Ovary (tissue), 10 donors: ENCODE measurements at places on chromosomes 2 and 18. TPM values are rescaled to one million over a fixed set of nuclear protein-coding genes. Genes with fewer than 3 reads are reported as not detected.

RTP5 gene
- total RNA-seq, result not detected

DNA sequence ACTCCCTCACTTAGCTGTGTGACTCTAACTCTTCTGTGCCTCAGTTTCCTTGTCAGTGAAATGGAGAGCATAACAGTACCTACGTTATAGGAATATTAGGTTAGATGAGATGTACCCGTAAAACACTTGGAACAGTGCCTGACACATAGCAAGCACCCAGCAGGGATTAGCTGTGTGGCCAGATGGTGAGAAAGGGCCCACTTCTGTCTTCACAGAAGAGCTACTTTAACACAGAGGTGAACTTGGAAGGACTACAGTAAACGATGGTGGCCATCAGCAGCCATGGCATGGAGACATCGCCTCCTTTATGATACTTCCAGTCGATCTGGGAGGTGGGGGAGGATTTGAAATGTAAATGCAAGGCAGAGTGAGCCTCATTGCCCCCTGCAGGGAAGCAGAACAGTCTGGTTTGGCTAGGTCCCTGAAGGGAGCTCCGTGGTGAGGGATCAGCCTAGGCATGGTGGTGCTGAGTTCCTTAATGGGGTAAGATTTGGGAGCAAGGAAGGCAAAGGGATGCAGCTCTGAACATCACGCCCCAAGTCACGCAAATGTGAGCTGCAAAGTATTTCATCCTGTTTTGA, 101.7 kb upstream of the ALPP start:
- H3K4me3 ChIP-seq, result no peak overlapping the region
- H3K27me3 ChIP-seq, result no peaks in the 10 kb centered on the region
- H3K4me1 ChIP-seq, result no peaks in the 10 kb centered on the region
- no peaks in the 10 kb centered on the region for H3K36me3 ChIP-seq
- DNase-seq, result no peak

LONRF2 gene
- 29.5 TPM for total RNA-seq

- no peak overlapping the region for H3K4me3 ChIP-seq
- no peak overlapping the region for H3K27ac ChIP-seq
- H3K27me3 ChIP-seq, result no peaks in the 10 kb centered on the region
- H3K36me3 ChIP-seq, result no peaks in the 10 kb centered on the region
- H3K4me1 ChIP-seq, result no peaks in the 10 kb centered on the region
Measured at GRCh38 chr2:39696101-39696553, 30.4 kb downstream of the TMEM178A start.

- H3K36me3 ChIP-seq, result no peaks in the 10 kb centered on the region
- no peak for DNase-seq
- H3K4me1 ChIP-seq, result no peaks in the 10 kb centered on the region
- no peaks in the 10 kb centered on the region for H3K27me3 ChIP-seq
Measured at GRCh38 chr2:127421871-127422558, 3.8 kb downstream of the PROC start.

DNA sequence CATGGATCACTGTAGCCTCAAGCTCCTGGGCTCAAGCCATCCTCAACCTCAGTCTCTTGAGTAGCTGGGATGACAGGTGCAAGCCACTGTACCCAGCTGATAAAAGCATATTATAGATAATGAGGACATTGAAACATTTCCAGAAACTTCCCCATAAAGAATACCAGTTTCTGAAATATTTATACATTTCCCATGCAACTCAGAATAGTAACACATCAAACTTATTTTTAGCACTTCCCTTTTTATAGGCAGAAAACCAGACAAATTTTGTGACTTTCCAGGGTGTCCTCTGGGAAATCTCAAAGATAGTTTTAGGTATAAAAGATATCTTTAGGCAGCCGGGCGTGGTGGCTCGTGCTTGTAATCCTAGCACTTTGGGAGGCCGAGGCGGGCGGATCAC, 25.1 kb upstream of the DPYSL5 start:
- H3K4me3 ChIP-seq, result no peak overlapping the region
- DNase-seq, result no peak
- H3K36me3 ChIP-seq, result no peaks in the 10 kb centered on the region
- no peak overlapping the region for H3K27ac ChIP-seq

- no peaks in the 10 kb centered on the region for H3K27me3 ChIP-seq
- peaks cover 5% of the 10 kb centered on the region for H3K4me1 ChIP-seq
- no peak overlapping the region for H3K27ac ChIP-seq
Measured at GRCh38 chr2:233063976-233064411, 3.9 kb downstream of the INPP5D start.

DNA sequence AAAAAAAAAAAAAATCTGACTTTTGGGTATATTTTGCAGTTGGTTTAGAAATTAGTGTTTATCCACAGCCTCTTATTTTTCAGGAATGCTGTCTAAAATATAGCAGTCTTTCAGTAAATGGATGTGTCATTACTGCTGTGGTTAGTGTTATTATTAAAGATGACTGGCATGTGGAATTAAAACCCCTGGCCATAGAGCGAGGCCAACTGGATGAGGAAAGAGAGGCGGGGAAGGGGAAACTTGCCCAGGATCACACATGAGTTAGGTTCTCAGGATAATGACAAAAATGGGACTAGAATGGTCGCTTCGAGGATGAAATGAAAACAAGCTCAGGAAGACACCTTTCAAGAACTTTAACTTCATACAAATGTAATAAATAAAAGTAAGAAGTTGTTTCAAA, 57.4 kb upstream of the APCDD1 start:
- no peaks in the 10 kb centered on the region for H3K36me3 ChIP-seq
- DNase-seq, result no peak
- no peaks in the 10 kb centered on the region for H3K4me1 ChIP-seq
- H3K4me3 ChIP-seq, result no peak overlapping the region

TRPM8 gene
- total RNA-seq, result not detected

DNA sequence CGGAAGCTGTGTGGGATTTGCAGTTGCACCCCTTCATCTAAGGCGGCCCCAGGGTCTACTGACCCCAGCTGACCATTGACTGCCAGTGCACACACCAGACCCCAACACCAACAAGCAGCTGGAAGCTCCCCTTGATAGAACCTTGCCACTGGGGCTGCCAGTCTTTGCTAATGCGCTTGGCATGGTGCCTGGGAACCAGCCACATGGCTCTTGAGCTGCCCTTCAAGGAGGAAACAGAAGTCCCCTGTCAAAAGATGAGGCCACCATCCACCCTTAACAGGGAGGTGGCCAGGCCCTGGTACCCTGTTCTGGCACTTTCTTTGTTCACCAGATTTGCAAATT, 8.6 kb downstream of the ALPI start:
- no peaks in the 10 kb centered on the region for H3K27me3 ChIP-seq
- peaks cover 1% of the 10 kb centered on the region for H3K4me1 ChIP-seq
- DNase-seq, result no peak
- H3K27ac ChIP-seq, result no peak overlapping the region

GRCh38 chr2:238370823-238371372, 50.6 kb downstream of the TRAF3IP1 start:
- peak; percentile 66 for DNase-seq
- H3K4me1 ChIP-seq, result peaks cover 3% of the 10 kb centered on the region
- no peaks in the 10 kb centered on the region for H3K36me3 ChIP-seq
- no peak overlapping the region for H3K4me3 ChIP-seq

DNA sequence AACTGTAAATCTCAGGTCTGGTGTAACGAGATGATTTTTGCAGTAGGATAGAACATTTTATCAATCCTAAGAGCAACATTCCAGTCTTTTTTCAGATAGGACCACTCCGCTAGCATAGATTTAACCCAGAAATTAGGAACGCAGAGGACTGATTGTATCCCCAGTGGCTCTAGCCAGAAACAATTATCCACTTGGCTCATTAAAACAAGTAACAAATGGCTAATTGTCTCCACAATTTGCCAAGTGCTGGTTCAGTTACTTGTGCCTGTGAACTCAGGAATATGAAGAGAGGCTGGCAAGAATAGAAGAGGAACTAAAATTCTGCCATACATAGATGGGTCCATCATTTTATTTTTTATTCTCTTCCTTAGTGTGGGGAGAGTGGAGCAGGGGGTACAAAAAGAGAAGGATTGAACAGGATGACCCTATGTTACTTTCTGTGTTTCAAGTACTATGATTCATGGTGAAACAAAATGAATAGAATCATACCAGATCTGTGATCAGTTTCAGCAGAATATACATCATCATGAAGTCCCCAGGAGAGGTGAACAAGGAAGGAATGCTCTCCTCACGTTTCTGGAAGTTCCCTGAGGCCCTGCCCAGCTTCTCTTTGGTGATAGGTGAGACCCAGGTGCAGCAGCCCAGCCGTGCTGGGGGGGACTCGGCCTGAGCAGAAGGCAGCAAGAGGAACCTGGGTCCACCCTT, 121.6 kb downstream of the ARL4C start:
- DNase-seq, result no peak
- H3K27me3 ChIP-seq, result no peaks in the 10 kb centered on the region

GRCh38 chr2:16238001-16238761, 297.8 kb downstream of the MYCN start:
- no peaks in the 10 kb centered on the region for H3K27me3 ChIP-seq
- H3K4me3 ChIP-seq, result no peak overlapping the region
- no peaks in the 10 kb centered on the region for H3K4me1 ChIP-seq

SERPINB13 gene
- total RNA-seq, result 0.46 TPM

PROM2 gene
- total RNA-seq, result 0.99 TPM

AQP12A gene
- not detected for total RNA-seq

ARL4C gene
- total RNA-seq, result 1.3 TPM
